Fibroblast of villous mesenchyme (primary cell): ENCODE measurements at places on chromosomes 7 and 10. TPM values are rescaled to one million over a fixed set of nuclear protein-coding genes. Genes with fewer than 3 reads are reported as not detected.

The AOAH gene
- total RNA-seq, result not detected in 2 replicates

The TMEM176B gene
- 0.43 TPM in 1 of 2 replicates, not detected in the other for total RNA-seq

The CTTNBP2 gene
- total RNA-seq, result 1.3 and 3.2 TPM in 2 replicates

The GIMAP6 gene
- not detected in 2 replicates for total RNA-seq

The SEMA3C gene
- 101 and 136 TPM in 2 replicates for total RNA-seq

The GPC2 gene
- total RNA-seq, result 0.43 and 2.9 TPM in 2 replicates

The OR2A1 gene
- under 0.01 TPM in 2 replicates for total RNA-seq

The EZH2 gene
- 10.6 and 12.1 TPM in 2 replicates for total RNA-seq

The TMEM254 gene
- total RNA-seq, result 6.1 and 9.9 TPM in 2 replicates

The KLF14 gene
- under 0.01 TPM in 2 replicates for total RNA-seq

The DEPP1 gene
- total RNA-seq, result 17.1 and 29.8 TPM in 2 replicates

The PON1 gene
- total RNA-seq, result not detected in 2 replicates

The ZNF503 gene
- total RNA-seq, result 7.8 and 11.9 TPM in 2 replicates

The GNB2 gene
- 88.1 and 97.9 TPM in 2 replicates for total RNA-seq

The LRRTM3 gene
- total RNA-seq, result under 0.01 TPM in 1 of 2 replicates, not detected in the other
